ENCODE measurements at places on chromosomes 11 and 22.
A peak's percentile ranks its signal among the peaks of the same experiment; 100 is the strongest.

- DNase-seq, result no peak
These were observed 1292.1 kb downstream of the TBC1D22A start for GRCh38 chr22:48054596-48054995.

DNA sequence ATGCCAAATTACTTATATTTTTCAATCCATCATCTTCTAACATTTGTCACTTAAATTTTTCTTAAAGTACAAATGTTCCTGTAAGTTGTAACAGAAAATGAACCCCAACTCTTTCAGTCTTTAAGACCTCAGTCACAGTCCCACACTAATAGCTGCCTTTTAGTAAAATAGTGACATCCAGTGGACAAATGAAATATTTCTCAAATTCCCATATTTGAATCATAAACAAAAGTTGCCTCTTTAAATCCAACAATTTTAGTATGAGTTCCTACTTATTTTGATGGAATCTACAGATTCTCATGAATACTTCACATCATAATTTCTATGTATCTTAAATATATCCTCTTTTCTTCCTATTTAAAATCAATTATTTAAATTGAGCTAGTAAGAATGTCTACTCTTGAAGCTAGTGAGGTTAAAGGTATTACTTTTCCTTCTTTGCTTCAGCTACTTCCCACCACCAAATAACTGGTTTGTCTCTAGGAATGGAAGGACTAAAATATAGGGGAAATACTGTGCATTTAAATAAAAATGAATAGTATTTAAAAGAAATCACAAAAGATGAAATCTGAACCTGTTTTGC is 9.2 kb downstream of the LIN7C start:
- DNase-seq, result no peak

DNA sequence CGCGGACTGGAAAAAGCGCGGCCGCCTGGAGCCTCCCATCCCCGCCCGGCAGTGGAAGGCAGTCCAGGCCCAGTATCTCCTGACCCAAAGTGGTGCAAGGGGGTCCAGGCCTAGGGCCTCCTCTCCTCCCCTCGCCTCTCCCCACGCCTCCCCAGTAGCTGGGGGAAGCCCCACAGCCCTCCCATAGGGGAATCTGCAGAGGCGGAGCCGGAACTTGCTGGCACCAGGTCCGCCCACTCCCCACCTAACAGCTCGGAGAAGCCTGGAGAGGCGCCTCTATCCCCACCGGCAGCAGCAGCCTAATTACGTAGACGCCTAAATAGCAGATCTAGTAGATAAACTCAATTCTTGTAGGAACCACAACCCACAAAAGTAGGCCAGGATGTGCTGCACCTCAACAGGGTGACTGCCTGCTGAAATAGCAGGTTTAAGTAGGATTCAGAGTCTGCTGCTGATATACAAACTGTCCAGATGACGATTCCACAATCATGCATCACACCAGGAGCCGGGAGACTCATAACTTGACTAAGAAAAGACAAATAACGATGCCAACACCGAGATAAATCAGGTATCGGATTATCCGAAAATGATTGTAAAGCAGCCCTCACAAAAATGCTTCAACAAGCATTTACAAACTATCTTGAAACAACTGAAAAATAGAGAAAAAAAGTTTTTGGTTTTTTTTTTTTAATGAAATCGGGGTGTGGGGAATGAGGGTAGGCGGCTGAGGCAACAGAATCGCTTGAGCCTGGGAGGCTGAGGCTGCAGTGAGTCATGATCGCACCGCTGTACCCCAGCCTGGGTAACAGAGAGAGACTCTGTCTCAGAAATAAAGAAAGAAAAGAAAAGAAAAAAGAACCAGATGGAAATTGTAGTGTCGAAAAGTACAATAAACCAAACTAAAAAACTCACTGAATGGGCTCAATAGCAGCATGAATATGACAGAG is 11.4 kb upstream of the BRD1 start:
- DNase-seq, result peak; percentile 19

- DNase-seq, result no peak
These were observed 4.7 kb downstream of the TCIRG1 start for GRCh38 chr11:68043349-68044144.

DNA sequence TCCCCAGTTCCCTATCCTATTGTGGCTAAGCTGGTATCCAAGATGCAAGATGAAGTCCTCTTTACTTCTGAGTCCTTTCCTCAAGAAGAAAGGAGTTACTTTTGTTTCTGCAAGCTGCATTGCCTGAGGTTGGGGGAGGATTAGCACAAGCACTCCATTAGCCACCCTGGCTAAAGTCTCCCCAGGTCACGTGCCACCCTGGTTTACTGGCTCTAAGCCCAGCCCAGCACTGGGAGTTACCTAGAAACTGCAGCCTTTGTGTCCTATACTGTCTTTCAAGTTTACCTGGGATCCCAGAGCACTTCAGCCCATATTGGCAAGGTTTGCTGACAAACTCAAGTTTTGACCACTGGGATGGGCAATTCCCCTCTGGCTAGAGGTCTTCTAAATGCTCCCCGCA is 78.4 kb upstream of the DBX1 start:
- DNase-seq, result no peak

- DNase-seq, result peak; percentile 24
These were observed 1.9 kb downstream of the GRAMD4 start for GRCh38 chr22:46622081-46622521.

GRCh38 chr11:106086135-106086534 is 8.7 kb downstream of the AASDHPPT start:
- no peak for DNase-seq

DNA sequence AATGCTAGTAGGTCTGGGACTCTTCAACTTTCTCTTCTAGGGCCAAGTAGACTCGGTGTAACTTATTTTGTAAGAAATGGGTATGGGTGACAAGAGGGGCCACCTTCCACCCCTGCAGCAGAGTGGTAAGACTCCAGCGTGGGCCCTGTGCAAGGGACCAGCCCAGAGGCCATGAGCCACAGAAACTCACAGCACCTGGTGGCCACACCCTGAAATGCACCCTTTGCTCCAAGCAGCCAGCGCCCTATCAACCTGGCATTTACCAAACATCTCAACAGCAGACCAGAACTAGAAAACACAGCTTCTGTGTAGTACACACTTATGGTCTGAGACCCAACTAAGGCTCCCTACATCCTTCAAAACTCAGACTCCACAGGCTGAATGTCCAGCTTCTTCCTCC is 5.7 kb downstream of the CDCA5 start:
- peak; percentile 49 for DNase-seq

DNA sequence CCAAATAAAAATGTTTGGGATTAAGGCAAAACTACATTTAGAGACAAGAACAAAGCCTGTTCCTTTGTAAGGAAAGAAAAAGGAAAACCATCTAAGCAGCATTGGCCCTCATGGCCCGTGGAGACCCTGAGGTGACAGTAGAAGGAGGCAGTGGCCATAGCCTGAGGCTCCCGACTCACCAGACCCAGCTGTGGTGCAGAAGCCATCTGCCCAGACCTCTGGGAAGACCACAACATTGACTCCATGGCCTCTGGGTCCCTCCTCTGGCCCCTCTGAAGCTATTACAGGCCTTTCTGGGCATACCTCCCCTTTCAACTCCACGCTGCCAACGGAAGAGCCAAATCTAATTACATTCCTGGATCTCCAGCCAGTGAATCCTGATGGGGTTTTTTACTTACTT is 6.4 kb downstream of the PRAME start:
- DNase-seq, result no peak

DNA sequence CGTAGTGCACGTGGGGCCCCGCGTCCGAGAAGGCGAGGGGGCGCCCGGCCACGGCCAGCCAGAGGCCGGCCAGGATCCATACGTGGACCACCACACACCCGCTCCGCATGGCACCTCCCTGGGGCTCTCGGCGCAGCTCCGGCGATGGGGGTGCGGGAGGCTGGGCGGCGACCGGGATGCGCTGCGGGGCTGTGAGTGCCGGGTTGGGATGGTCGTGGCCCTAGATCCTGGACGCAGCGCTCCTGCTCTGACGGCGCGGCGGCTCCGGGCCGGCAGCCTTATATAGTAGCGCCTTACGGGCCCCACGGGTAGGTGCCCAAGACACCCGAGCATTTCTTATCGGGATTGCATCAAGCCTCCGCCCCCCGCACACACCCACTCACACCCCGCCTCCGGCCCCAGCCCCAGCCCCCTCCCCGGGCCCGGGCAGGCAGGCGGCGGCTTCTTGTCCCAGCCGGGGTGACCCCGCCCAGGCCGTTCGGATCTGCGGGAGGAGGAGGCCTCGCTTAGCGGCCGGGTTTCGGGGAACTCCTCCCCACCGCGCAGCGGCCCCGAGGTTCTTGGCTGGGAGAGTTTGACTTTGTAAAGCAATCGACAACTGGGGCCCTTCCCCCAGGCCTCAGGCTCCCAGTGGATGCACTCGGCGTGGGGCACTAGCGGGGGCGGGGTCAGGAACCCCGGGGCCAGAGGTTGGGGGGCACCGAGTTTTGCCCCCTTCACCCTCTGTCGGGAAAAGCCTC is at the start of gene FGF19:
Gene FGF19 (minus strand): TSS at position 255 of the 740 bp plus-strand sequence. CDS start 146 bp downstream, at position 109.
- no peak for DNase-seq

GRCh38 chr22:29224859-29225410 is 19.2 kb downstream of the EMID1 start:
- DNase-seq, result no peak

GRCh38 chr22:46162285-46162684 is 12.0 kb downstream of the PPARA start:
- no peak for DNase-seq

DNA sequence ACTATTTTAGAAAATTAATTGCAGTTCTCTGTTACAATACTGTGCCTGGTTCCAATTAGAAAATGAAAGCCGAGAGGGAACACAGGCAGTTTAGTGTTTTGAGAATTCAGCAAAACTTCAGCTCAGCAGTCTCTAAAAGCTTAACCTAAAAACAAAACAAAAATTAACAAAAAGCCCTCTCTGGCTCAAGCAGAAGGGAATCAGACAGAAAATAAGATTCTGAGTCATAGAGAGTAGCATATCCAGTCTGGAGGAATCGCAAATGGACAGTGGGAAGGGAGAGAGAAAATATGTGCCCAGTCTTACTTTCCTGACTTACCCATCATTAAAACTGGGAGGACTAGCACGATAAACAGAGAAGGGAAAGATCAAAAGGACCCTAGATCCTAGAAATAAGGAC is 38.1 kb upstream of the CHRM4 start:
- no peak for DNase-seq

GRCh38 chr11:19558189-19558986 is 154.2 kb upstream of the NAV2 start:
- no peak for DNase-seq

- no peak for DNase-seq
These were observed 14.1 kb downstream of the AASDHPPT start for GRCh38 chr11:106091480-106092123.

GRCh38 chr11:45141171-45141570 is 5.3 kb upstream of the PRDM11 start:
- DNase-seq, result no peak

GRCh38 chr11:71336996-71337754 is 84.8 kb upstream of the SHANK2 start:
- no peak for DNase-seq

- peak; percentile 83 for DNase-seq
These were observed 38.6 kb downstream of the TRMU start for GRCh38 chr22:46373921-46374662.

GRCh38 chr11:70551351-70552166 is 153.2 kb downstream of the CTTN start:
- no peak for DNase-seq

GRCh38 chr22:47275605-47276449 is 513.4 kb downstream of the TBC1D22A start:
- DNase-seq, result no peak

DNA sequence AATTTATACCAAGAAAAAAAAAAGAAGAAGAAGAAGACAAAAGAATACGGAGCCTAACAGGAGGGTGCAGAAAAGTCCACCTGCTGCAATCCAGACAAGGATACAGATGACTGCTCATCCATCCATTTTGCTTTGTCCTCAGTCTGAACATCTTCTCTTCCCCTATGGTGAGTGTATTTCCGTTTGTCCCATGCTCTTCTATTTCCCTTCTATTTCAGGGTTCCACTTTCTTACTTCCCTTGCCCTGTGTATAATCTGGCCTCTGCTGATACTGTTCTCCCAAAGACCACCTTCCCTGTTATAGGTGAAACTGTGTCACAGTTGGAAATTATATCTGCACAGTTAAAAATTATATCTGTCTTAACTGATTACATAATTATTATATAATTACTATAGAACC is 48.7 kb upstream of the USP47 start:
- DNase-seq, result no peak

DNA sequence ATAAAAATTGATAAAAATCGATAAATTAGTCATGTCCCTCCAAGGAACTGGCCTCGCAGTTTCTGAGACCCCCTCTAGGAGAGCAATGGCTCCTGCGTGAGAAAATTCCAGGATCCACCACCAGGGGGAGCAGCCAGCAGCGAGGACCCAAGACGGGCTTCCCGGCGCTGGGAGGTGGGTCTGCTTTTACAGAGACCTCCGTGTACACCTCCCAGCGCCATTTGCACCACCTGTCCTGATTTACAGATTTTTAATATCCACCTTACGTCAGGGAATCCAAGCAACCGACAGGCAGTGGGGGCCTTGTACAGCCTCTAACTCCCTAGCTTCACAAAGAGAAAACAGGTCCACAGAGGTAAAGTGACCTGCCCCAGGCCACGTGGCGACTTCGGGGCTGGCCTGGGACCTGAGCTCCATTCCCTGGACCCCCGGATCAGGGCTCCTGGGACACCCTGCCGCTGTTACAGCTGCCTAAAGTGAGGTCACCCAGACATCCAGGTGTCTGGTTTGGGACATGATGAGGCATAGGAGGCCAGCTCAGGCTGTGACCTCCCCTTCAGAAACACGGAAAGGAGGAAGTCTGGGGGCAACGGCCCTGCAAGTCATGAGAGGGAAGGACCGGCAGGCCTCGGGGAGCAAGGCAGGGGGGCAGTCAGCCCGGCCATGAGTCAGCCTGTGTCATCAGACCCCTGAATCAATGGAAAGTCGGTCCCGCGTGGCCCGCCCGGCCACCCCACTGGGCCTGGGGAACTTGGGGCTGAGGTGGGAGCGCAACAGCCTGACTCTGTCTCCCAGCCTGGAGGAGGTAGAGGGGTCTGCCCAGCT is 3.5 kb downstream of the OSM start:
- peak; percentile 59 for DNase-seq

DNA sequence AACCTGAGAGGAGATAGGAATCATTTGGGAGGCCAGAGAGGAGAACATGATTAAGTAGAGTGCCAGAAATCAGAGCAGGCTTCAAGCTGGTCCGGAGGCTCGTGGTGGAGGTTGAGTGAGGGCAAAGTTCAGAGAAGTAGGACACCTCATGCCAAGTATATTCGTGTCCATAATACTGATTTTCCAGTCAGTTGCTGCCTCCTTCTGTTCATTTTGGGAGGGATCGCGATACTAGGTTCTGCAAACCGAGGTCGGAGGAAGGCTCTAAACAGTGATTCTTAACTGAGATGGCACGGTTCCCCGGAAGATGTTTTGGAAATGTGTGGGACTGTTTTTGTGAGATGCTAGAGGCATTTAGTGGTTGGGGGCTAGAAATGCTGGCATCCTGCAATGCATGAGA is 13.6 kb upstream of the CD3E start:
- peak; percentile 11 for DNase-seq

- no peak for DNase-seq
These were observed 41.0 kb upstream of the CD5 start for GRCh38 chr11:61061081-61061826.

- DNase-seq, result no peak
These were observed 4.7 kb downstream of the OSBPL5 start for GRCh38 chr11:3160252-3161031.

Measured in GDM1 (cell line).